ENCODE measurements at places on chromosomes 6 and 20.

- no peak for DNase-seq
Observed at GRCh38 chr6:134888316-134888715, 61.6 kb downstream of the ALDH8A1 start.

DNA sequence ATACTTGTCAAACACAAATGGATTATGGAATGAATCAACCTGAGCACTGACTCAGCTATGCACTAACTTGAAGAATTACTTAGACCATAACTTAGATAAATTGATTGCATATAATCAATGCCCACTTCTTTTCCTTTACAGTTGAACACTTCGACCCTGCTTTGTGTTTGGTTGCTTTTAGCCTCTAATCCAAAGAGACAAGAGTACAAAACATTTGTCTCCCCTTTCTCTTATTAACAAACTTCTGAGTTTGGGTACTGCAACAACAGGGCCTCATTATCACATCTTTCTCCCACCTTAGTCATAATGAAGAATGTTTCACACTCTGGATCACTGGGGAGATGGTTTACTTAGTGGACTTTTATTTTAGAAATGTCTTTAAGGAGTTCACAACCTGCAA is 2.6 kb upstream of the TAAR6 start:
- no peak for DNase-seq

GRCh38 chr6:64803470-64804166 is 903.4 kb downstream of the EYS start:
- DNase-seq: no peak

DNA sequence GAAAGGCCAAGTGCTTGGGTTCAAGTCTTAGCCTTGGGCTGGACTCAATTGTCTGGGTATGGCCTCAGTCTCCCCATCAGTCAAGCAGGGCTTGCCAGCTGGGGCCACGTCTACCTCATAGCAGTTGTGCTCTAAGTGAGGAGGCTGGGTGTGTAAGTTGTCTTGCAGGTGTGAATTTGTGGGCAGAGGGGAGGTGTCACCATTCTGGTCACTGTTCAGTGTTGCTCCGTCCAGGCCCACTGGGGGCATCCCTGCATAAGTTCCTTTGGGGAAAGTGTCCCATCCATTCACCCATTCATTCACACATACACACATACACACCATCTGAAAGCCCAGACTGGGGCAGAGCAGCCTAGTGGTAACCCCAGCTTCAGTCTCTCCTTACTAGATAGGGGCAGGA is 36.3 kb downstream of the TFEB start:
- no peak for DNase-seq

DNA sequence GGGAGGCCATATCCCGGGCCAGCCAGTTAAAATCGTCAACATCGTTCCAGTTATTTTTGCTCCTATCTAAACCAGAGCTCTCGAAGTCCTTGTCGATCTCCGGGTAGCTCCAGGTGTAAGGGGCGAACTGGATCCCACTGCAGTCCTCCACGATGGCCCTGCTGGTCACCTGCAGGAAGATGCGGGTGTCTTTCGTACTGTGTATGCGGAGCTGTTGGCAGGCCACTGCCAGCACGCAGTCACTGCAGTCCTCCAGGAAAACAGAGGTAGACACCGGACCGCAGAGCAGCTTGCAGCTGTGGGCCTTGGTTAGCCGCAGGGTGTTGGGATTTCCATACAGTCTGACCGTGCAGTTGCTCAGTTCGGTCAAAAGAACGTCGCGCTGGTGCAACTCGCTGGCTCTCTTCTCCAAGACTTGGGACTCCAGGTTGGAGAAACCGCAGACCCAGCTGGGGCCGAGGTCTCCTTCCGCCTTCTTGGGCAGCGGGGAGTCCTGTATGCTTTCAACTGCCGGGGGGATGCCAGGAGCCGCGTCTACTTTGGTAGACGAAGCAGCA is 742 bp downstream of the TBCC start:
- DNase-seq: no peak
